GM23248 (cell line): ENCODE measurements at places on chromosomes 4 and X. TPM values are rescaled to one million over a fixed set of nuclear protein-coding genes. Genes with fewer than 3 reads are reported as not detected.

The DCAF12L2 gene
- total RNA-seq: not detected in 2 replicates

The CYTL1 gene
- total RNA-seq: 1.5 TPM in 1 of 2 replicates, not detected in the other

DNA sequence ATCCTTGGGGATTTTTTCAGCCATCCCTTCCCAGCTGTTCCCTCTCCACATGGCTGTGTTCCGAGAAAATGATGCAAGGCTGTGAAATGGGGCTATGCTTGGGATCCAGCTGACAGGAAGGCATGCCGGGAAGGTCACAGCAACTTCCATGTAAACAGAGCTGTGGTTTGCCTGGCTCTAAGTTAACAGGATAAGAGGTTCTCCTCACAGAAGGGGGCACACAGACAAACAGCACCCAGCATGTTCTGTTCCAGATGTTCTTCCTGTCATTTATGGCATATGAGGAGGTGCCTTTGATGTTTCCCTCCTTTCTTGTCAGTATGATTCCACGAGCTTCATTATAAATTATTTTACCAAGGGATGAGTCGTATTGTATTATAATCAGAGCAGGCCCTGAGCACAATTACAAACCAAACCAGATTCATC, 220.7 kb downstream of the ANTXR2 start:
- H3K4me3 ChIP-seq: no peak overlapping the region
- H3K36me3 ChIP-seq: no peaks in the 10 kb centered on the region
- peaks cover 21% of the 10 kb centered on the region for H3K4me1 ChIP-seq

The C1GALT1C1 gene
- 58.3 and 69.2 TPM in 2 replicates for total RNA-seq

GRCh38 chr4:13126976-13127910, 356.9 kb downstream of the RAB28 start:
- H3K27ac ChIP-seq: no peak overlapping the region
- no peak overlapping the region for H3K4me3 ChIP-seq
- H3K27me3 ChIP-seq: no peaks in the 10 kb centered on the region
- H3K36me3 ChIP-seq: no peaks in the 10 kb centered on the region
- DNase-seq: no peak

The SMIM10 gene
- 2.9 and 3.8 TPM in 2 replicates for total RNA-seq

The PAK3 gene
- not detected in 2 replicates for total RNA-seq

The PF4V1 gene
- total RNA-seq: 13.8 TPM in 1 of 2 replicates, not detected in the other

- H3K27me3 ChIP-seq: no peaks in the 10 kb centered on the region
- no peaks in the 10 kb centered on the region for H3K36me3 ChIP-seq
- no peak overlapping the region for H3K27ac ChIP-seq
- H3K4me3 ChIP-seq: no peak overlapping the region
- DNase-seq: peak; percentile 2
- no peaks in the 10 kb centered on the region for H3K4me1 ChIP-seq
Observed at GRCh38 chrX:151538190-151539122, 25.0 kb upstream of the PASD1 start.

GRCh38 chrX:15204130-15204751, 65.6 kb downstream of the ASB9 start:
- no peaks in the 10 kb centered on the region for H3K27me3 ChIP-seq
- H3K27ac ChIP-seq: no peak overlapping the region
- no peak overlapping the region for H3K4me3 ChIP-seq
- peaks cover 4% of the 10 kb centered on the region; the same call in 1 of the 2 replicates for H3K4me1 ChIP-seq
- DNase-seq: no peak

GRCh38 chr4:154559141-154559493, 3.7 kb upstream of the FGB start:
- no peak overlapping the region for H3K27ac ChIP-seq
- DNase-seq: no peak
- H3K27me3 ChIP-seq: no peaks in the 10 kb centered on the region
- H3K4me1 ChIP-seq: 0 out of 2 replicates have a peak, but pooled peaks cover 13% of the 10 kb centered on the region
- H3K4me3 ChIP-seq: no peak overlapping the region

- DNase-seq: no peak
- H3K27ac ChIP-seq: no peak overlapping the region
- 0 out of 2 replicates have a peak, but pooled peaks cover 4% of the 10 kb centered on the region for H3K4me1 ChIP-seq
Observed at GRCh38 chrX:114797494-114797893, 213.6 kb downstream of the HTR2C start.

- H3K27ac ChIP-seq: no peak overlapping the region
- no peaks in the 10 kb centered on the region for H3K36me3 ChIP-seq
- H3K27me3 ChIP-seq: no peaks in the 10 kb centered on the region
- no peak overlapping the region for H3K4me3 ChIP-seq
Observed at GRCh38 chr4:76441881-76442280, 6.9 kb downstream of the SHROOM3 start.

DNA sequence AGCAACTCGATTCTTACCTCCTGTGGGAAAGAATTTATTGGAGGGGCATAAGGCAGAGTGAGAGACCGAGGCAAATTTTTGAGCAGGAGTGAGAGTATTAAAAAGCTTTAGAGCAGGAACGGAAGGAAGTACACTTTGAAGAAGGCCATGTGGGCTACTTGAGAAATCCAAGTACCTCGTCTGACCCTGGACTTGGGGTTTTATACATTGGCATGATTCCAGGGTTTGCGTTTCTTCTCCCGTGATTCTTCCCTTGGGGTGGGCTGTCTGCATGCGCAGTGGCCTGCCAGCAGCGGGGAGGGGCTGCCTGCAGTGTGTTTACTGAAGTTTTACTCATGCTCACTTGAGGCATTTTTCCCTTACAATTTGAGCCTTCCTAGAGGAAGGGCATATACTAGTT, 3.4 kb downstream of the GALNT7 start:
- no peak for DNase-seq
- H3K36me3 ChIP-seq: no peaks in the 10 kb centered on the region
- H3K4me1 ChIP-seq: 0 out of 2 replicates have a peak, but pooled peaks cover 8% of the 10 kb centered on the region
- no peaks in the 10 kb centered on the region for H3K27me3 ChIP-seq
- H3K4me3 ChIP-seq: no peak overlapping the region
- H3K27ac ChIP-seq: no peak overlapping the region
